ENCODE measurements at places on chromosomes 12 and 14.

DNA sequence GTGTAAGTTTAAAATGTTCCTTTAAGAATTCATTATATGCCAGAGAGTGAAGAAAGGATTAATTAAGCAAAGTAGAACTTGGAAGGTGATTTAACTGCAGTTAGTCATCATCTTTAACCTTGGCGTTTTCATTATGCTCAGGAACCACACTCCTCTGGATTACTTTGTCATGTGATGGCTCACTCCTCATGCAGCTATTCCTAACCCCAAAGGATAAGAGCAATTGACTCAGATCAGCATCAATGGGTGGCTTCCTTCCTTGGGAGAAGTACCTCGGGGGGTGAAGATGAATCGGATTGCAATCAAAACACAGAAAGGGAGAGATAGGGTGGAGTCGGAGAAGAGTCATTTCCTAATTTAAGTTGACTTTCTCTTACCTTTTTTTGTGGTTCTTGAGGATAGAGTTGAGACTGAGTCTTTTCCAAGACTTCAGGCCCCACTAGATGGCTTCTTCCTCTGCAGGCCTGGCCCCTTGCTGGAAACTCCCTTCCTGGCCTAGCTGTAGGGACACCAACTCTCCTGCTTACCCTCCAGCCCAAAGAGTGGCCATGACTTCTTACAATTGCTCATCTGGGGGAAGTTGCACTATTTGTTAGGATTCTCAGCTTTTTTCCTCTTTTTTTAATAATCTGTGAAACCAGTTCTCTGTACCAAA lies 238.6 kb upstream of the DDHD1 start:
- no peak for DNase-seq

- no peak for DNase-seq
These were observed 120.0 kb downstream of the OTOGL start for GRCh38 chr12:80219345-80219744.

- no peak for DNase-seq
These were observed 1.0 kb downstream of the ITGA7 start for GRCh38 chr12:55706568-55707218.

- DNase-seq: no peak
These were observed 48.2 kb upstream of the PLXNC1 start for GRCh38 chr12:94100211-94100627.

DNA sequence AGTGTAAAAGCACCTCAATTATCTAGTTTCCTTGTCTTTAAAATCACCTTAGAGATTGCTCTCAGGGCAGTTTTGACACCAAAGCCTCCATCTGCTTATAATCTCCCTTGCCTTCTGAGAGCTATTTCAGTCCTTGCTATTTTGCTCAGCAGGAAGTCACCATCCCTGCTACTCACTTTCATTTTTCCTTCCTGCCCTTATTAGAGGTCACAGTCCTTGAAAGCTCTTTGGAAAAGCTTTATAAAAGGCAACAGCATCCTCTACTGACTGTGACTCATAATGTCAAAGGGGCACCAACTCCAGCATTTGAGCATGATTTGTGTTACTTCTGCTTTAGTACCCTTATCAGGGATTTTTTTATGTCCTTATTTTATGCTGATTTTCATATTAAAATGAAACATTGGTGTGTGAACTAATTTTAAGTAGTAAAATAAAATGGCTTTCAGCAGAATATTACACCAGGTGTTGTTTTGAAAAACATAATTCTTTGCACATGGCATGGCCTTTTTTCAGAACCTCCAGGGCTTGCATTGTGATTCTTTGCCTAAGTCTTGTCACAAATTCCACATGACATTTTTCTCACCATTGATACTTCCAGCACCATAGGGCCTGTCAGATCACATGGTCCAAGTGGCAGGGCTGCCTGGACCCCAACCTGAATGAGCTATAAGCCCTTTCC lies 213.0 kb downstream of the ADAMTS20 start:
- DNase-seq: no peak

- DNase-seq: no peak
These were observed 27.4 kb downstream of the ABCC9 start for GRCh38 chr12:21913823-21914222.

DNA sequence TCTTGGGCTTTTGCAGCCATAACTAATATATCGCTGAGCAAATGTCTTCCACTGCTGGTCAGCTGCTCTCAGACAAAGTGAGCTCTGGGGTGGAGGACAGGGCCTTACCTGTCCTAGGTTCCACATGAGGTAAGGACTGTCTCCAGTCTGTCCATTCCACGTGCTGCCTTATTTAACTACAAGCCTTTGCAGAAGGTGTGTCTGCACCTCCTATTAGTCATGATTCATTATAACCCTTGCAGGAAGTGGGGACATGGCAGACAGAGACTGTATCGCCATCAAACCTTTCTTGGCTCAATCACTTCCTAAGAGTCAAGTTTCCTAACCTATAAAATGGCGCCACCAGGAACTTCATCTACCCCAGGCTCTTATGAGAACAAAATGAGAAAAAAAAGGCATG lies 46.9 kb downstream of the SLC25A47 start:
- DNase-seq: no peak

DNA sequence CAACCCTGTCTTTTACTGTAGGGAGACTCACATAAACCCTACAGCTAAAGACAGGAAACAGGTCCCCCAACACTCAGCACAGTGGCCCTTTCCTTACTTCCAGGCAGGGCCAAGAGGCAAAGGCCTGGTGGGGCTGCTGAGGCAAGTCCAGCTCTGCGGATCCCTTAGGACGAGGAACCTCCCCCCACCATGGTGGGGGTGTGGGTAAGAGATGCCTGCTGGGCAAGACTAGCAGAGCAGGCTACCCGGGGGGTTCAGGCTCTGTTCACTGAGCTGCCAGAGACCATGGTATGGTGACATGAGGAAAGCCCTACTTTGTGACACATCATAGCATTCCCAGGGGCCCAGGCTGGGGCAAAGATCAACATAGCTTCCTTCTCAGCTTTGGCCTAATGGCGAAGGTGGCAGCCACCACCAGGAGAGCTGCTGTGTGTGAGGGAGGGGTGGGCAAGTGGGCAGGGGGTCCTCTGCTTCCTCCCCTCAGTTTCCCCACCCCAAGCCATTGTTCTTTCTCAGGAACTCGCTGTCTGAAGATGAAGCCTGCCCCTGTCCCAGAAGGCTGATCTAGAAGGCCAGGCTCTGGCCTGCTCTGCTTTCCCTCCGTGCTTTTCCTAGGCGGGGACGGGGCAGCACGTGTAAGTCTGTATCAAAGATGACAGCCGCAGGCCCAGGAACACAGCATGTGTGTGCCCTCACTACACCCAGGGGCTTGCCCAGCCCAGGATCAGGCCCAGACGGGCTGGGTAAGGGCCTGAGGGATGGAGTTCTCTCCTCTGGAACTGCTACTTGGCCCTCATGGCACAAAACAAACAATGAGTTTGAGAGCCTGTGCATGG lies 10.1 kb upstream of the TINF2 start:
- DNase-seq: no peak

DNA sequence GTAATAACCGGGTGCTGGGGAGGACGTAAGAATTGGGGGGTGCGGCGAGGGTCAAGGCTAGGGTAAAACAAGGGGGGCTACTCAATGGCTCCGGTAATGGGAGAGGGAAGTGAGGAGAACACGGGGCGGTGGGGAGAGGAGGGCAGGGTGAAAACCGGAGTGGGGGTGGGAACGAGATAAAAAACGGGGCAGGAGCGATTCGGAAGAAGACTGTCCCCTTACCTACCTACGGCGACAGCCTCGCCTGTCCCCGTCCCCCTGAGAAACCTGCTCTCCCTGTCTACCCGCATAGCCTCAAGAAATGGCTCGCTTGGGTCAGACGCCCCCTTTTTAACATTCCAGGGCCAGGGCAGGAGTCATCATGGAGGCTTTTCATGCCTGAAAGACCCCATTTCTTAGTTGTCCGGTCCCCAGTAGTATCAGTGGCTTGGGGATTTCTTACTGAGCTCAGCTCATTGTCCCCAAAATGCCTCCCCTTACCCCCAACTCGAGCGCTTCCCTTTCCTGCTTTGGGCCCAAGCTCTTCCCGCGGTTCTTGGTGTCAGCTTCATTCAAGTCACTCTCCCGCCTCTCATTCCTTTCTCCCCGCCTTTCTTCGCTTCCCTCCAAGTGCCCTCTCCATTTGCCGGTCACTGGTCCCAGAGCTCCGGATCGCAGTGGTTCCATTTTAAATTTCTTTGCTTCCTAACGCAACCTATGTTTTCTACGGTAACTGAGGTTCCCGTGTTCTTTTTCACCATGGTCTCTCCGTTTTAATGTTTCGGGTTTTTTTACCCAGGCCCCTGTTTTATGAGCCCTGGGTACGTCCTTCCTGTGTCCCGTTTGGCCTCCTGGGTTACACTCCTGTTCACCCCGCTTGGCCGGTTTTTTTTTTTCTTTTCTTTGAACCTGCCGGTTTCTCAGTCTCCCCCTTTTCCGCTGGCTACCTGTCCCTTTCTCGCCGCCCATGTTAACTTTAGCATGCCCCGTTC lies 1.2 kb upstream of the WSB2 start:
- peak; percentile 35 for DNase-seq

GRCh38 chr14:90739318-90740068 lies 76.7 kb downstream of the TTC7B start:
- no peak for DNase-seq

- DNase-seq: no peak
These were observed 297.2 kb downstream of the ITPR2 start for GRCh38 chr12:26535826-26536225.

DNA sequence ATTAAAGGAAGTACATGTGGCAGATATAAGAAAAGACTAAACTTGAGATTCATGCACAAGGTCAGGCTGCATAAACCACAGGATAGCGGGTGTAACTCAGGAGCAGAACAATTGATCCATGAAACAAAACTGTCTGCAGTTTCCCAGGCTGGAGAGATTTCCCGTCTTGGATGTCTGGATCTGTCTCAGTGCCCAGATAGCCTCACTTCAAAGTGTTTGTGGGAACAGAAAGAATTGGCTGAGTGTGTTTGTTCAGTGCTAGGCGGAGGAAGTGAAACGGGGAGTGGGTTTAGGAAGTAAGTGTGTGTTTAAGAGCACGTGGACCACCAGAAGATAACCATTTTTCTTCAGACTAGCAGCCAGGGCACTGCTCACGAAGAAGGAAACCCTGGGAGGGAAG lies 1.4 kb upstream of the RNASE10 start:
- DNase-seq: no peak

GRCh38 chr12:114341635-114342034 lies 64.3 kb downstream of the TBX5 start:
- no peak for DNase-seq

GRCh38 chr14:75807667-75808360 lies 146.8 kb downstream of the TTLL5 start:
- DNase-seq: no peak

- no peak for DNase-seq
These were observed 231.8 kb upstream of the NPAS3 start for GRCh38 chr14:32706721-32707519.

- no peak for DNase-seq
These were observed 1.0 kb upstream of the ADCY6 start for GRCh38 chr12:48789858-48790326.

- no peak for DNase-seq
These were observed 1.4 kb downstream of the PTPRR start for GRCh38 chr12:70919176-70919575.

DNA sequence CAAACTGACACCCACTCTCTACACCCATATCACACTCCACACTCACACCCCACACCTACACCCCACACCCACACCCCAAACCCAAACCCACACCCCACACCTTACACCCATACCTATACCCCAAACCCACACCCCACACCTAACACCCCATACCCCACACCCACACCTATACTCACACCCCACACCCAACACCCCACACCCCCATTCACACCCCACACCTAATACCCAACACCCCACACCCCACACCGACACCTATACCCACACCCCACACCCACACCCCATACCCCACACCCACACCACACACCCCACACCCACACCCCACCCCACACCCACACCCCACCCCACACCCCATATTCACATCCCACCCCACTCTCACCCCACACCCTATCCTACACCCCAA lies 38.5 kb downstream of the TMEM120B start:
- no peak for DNase-seq

GRCh38 chr14:83312511-83312910 lies 1778.9 kb upstream of the SEL1L start:
- DNase-seq: no peak

GRCh38 chr12:45254254-45254653 lies 38.4 kb downstream of the ANO6 start:
- DNase-seq: no peak

- DNase-seq: no peak
These were observed 1.7 kb downstream of the CYP27B1 start for GRCh38 chr12:57765003-57765697.

DNA sequence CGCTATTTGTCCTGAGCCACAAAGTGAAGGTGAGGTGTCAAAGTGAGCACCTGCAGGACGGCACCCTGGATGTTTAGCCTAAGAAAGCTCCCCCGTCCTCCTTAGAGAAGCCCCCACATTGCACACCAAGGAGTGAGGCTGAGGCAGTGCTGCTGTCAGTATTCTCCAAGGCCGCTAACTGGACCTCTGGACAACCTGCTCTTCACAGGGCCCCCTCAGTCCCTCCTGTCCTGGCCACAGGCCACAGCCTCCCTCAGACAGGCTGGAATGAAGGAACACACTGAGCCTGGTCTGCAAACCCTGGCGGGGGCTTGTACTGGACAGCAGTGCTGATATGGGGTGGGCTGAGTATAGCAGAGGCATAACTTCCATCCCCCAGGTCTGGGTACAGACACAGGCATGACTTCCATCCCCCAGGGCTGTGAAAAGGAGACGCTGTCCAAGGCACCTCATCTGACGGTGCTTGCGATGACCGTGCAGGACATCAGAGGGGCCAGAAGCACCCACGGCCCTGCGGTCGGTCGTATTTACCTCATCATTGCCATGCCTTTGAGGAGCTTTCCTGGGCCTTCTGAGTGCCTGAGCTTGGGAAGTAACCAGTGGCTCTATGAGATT lies 82.4 kb upstream of the DIO3 start:
- no peak for DNase-seq

GRCh38 chr14:94111276-94112095 lies 950 bp downstream of the IFI27 start:
- DNase-seq: no peak

DNA sequence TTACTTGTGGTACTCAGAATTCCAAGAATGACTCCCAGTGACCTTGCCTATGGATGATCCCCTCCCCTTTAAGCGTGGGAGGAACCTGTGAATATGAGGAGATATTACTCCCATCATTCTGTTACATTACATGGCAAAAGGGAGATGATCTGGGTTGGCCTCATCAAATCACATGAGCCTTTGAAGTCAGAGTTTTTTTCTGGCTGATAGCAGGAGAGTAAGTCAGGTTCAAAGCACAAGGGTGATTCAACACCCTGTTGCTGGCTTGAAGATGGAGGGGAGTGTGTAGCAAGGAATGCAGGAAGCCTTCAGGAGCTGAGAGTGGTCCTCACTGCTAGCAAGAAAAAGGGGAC lies 9.1 kb upstream of the MDM2 start:
- no peak for DNase-seq

DNA sequence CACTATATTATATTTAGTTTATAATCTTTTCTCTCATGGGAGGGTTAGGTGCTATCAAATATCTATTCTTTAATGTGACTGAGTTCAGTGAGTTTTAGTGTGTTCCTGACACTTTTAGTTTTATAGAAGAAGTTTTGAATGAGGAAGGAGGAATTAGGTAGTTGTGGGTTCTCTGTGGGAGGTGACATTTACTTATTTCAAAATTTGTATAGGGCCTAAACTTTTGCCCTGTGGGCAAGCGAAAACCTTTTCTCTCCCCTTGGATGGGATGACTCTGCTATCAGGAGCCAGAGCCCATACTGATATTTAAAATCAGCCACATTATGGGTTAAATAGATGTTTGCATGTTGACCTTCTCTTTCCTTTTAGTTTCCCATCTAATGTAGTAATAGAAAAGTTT lies 43.6 kb downstream of the SPATS2 start:
- DNase-seq: no peak
